ENCODE measurements at places on chromosomes 3 and 15. TPM values are rescaled to one million over a fixed set of nuclear protein-coding genes. Genes with fewer than 3 reads are reported as not detected.

GRCh38 chr3:183359036-183359435 lies 69.4 kb downstream of the MCF2L2 start:
- no peak for DNase-seq
- H3K27ac ChIP-seq: no peak overlapping the region
- H3K27me3 ChIP-seq: no peaks in the 10 kb centered on the region
- H3K36me3 ChIP-seq: no peaks in the 10 kb centered on the region
- no peaks in the 10 kb centered on the region for H3K4me1 ChIP-seq
- no peak overlapping the region for H3K4me3 ChIP-seq

DNA sequence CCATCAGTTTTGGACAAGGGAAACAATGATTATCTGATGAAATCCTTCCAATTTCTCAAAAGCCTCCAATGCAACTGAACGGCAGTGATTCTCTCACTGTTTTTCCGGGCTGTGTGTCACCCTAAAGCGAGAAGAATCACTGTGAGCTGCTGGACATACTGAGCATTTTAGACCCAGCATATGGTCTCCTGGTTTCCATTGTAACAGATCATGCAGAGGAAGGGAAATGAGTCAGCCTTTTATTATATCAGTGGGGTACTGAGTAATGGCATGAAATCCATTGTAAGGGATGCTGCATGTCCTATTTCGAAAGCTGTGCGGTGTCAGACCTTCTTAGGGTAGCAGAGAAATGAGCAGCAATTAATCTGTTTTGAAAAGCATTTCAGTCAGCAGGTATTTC lies 287.1 kb downstream of the IL5RA start:
- no peaks in the 10 kb centered on the region for H3K36me3 ChIP-seq
- no peak for DNase-seq
- H3K4me3 ChIP-seq: no peak overlapping the region
- no peaks in the 10 kb centered on the region for H3K4me1 ChIP-seq
- no peaks in the 10 kb centered on the region for H3K27me3 ChIP-seq
- H3K27ac ChIP-seq: no peak overlapping the region

DNA sequence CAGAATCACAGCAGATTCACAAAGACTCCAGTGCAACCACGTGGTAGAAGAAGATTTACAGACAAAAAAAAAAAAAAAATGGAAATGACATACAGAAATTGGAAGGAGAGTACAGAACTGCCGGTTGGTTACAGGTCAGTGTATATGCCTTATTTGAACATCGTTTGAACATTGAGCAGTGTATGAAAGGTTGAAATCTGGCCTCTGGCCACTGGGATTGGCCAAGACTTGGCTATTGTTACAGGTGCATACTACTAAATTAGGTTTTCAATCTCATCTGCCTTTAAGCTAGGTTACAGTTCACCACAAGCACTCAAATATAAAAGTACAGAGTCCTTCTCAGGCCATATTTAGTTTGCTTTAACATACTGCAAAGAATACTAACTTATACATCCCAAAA lies 59.8 kb downstream of the THBS1 start:
- DNase-seq: no peak
- no peak overlapping the region for H3K4me3 ChIP-seq
- H3K36me3 ChIP-seq: no peaks in the 10 kb centered on the region
- H3K27me3 ChIP-seq: no peaks in the 10 kb centered on the region

DNA sequence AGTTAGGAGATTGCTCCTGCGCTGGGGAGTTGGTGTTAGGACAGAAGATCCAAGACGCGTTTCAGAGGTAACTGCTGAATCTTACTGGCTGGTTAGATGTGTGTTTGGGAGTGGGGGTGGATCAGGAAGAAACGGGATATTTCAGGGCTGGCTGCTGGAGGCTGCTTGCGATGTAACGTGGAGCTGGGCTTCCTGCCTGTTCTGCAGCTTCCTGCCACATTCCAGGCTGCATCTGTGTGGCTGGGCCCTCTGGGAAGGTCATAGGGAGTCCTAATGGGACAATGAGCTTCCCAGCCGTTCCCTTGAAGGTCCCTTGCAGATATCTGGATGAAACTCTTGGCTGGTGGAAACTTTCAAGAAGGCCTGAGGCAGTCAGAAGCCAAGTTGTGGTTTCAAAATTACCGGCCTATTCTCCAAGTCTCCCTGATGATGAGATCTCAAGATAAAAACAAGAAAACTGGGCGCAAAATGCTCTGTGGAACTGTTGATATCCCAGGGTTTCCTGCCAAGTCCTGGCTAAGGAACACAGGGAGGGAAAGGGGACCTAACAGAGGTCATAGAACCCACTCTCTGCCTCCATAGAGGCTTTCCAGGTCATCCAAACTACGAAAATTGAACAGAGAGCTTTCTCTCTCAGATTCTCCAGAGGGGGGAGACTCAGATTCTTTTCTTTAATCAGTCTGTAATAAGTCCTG lies 67.0 kb downstream of the NOX5 start:
- H3K4me1 ChIP-seq: peaks cover 30% of the 10 kb centered on the region
- H3K36me3 ChIP-seq: no peaks in the 10 kb centered on the region
- peak overlapping the region; percentile 75 for H3K27ac ChIP-seq
- H3K27me3 ChIP-seq: no peaks in the 10 kb centered on the region
- no peak for DNase-seq

DNA sequence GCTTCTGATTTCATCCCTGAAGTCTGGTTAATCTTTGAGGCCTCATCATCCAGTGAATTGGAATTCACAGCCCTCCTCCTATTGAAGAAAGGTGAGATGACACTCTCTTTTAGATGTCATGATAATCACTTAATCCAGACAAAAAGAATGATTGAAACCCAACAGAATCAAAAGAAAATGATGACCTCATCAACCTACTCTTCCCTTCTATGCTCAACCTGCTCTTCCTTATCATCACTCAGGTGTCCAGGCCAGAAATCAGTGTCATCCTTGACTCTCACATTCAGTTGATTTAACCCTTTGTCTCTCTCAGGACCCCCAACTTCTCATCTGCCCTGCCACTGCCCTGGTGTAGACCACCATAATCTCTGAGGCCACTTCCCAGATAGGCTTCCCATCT lies 11.8 kb downstream of the PLA2G4E start:
- DNase-seq: no peak
- H3K27me3 ChIP-seq: no peaks in the 10 kb centered on the region
- no peaks in the 10 kb centered on the region for H3K4me1 ChIP-seq
- no peak overlapping the region for H3K27ac ChIP-seq
- H3K4me3 ChIP-seq: no peak overlapping the region

DNA sequence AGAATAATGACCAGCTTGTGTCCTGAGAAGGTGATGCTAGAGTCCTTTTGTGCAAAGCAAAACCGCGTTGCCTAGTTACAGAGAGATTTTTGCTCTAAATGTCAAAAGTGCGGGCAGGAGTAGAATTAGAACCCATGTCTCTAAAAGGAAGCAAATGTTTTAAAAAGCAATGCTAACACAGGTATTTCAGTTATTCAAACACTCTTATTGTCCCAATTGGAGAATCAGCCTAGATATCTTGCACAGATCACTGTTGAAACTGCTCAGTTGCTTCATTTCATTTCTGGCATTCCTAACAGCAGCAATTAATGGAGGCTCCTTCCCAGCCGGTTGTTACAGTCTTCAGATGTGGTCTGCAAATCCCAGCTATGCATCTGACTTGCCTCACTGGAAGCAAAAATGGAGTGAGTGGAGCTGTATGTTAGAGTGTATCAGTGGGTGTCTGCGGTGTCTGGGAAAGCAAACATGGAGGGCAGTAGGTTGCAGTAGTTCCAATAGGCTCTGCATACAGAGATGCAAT lies 55.6 kb upstream of the SEMA6D start:
- H3K4me1 ChIP-seq: no peaks in the 10 kb centered on the region
- no peaks in the 10 kb centered on the region for H3K27me3 ChIP-seq
- H3K27ac ChIP-seq: no peak overlapping the region
- H3K36me3 ChIP-seq: no peaks in the 10 kb centered on the region

DNA sequence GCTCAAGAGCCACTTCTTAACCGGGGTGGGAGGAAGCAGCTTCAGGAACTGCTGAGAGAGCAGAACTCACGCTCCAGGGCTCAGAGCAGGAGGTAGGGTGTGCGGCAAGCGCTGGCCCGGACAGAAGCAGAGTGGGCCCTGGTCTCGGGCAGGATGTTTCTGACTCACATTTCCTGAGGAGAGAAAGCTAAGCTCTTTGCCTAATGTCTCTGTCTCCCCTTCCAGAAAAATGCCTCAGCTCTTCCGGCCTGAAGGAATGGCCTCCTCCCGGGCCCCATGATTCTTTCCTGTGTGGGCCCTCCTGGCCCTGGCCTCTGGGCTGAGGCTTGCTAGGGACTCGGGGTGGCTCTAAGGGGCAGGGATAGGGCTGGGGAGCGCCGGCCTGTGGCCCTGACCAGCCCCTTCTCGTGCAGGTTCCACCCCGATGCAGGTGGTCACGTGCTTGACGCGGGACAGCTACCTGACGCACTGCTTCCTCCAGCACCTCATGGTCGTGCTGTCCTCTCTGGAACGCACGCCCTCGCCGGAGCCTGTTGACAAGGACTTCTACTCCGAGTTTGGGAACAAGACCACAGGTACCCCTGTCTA lies 4.1 kb upstream of the STAB1 start:
- no peak for DNase-seq
- no peaks in the 10 kb centered on the region for H3K27me3 ChIP-seq
- H3K4me1 ChIP-seq: peaks cover 62% of the 10 kb centered on the region
- peaks cover 72% of the 10 kb centered on the region for H3K36me3 ChIP-seq
- H3K4me3 ChIP-seq: no peak overlapping the region
- H3K27ac ChIP-seq: peak overlapping the region; percentile 63

DNA sequence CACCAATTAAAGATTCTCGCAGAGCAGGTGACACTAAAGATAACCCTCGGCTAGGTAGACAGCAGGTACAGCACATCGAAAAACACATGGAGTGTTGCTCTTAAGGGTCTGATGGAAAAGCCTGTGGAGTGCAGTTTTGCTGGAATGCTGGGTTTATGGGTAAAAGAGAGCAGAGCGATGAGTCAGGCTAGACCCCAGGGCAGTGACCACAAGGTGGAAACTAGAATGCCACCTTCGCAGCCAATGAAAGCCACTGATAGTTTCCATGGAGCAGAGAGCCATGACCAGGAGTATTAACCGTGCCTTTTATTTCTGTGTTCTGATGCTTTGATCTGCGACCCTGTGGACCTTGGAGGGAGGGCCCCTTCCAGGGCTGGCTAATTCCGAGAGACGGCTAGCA lies 149.8 kb downstream of the GABRB3 start:
- no peak overlapping the region for H3K27ac ChIP-seq
- H3K27me3 ChIP-seq: no peaks in the 10 kb centered on the region
- DNase-seq: no peak
- no peaks in the 10 kb centered on the region for H3K4me1 ChIP-seq
- H3K4me3 ChIP-seq: no peak overlapping the region

GRCh38 chr3:49657208-49657915 lies 16.8 kb upstream of the APEH start:
- H3K36me3 ChIP-seq: no peaks in the 10 kb centered on the region
- no peaks in the 10 kb centered on the region for H3K4me1 ChIP-seq
- H3K27ac ChIP-seq: no peak overlapping the region
- no peak for DNase-seq

DNA sequence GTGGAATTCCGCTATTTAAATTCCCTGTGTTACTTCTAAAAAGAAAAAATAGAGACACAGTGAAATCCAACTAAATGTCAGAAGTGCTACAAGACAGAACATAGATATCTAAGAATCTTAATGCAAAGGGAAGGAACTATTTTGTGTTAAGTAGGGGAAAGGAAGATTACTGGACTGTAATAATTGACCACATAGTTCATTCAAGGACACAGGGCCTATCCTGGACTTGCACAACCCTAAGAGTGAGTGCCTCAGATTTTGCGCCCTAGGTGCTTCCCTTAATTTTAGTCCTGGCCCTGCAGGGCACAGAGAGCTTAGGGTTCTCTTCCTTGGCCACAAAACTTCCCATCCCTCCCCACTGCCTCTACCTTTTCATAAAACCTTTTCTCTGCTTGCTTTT lies 3.5 kb upstream of the IL20RB start:
- no peaks in the 10 kb centered on the region for H3K27me3 ChIP-seq
- H3K4me3 ChIP-seq: no peak overlapping the region
- no peaks in the 10 kb centered on the region for H3K36me3 ChIP-seq
- peaks cover 34% of the 10 kb centered on the region for H3K4me1 ChIP-seq
- DNase-seq: no peak
- H3K27ac ChIP-seq: no peak overlapping the region

DNA sequence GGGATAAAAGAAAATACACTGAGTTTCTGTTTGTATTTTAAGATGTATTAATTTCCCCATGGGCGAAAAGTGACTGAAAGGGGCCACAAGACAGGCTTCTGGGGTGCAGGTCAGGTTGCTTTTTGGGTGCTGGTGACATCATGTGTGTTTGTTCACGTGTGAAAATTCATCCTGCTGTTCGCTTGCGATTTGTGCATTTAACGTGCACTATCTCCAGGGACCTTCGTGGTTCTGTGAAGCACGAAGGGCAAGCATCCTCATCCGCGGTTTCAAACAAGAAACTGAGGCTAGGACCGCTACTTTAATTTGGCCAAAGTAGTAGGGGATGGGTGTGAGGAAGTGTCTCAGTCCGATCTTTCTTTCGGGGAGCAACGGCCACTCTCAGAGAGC lies 1.6 kb upstream of the SMAD6 start:
- H3K4me1 ChIP-seq: peaks cover 34% of the 10 kb centered on the region
- no peaks in the 10 kb centered on the region for H3K27me3 ChIP-seq
- H3K27ac ChIP-seq: peak overlapping the region; percentile 39
- H3K36me3 ChIP-seq: no peaks in the 10 kb centered on the region

- H3K4me1 ChIP-seq: peaks cover 5% of the 10 kb centered on the region
- H3K4me3 ChIP-seq: no peak overlapping the region
- H3K27ac ChIP-seq: no peak overlapping the region
- DNase-seq: no peak
Measured at GRCh38 chr3:186119499-186119898, 10.6 kb upstream of the ETV5 start.

GRCh38 chr3:49877716-49878115 lies 8.0 kb upstream of the CAMKV start:
- H3K36me3 ChIP-seq: no peaks in the 10 kb centered on the region
- no peak for DNase-seq
- H3K4me1 ChIP-seq: peaks cover 7% of the 10 kb centered on the region
- H3K27me3 ChIP-seq: no peaks in the 10 kb centered on the region

DNA sequence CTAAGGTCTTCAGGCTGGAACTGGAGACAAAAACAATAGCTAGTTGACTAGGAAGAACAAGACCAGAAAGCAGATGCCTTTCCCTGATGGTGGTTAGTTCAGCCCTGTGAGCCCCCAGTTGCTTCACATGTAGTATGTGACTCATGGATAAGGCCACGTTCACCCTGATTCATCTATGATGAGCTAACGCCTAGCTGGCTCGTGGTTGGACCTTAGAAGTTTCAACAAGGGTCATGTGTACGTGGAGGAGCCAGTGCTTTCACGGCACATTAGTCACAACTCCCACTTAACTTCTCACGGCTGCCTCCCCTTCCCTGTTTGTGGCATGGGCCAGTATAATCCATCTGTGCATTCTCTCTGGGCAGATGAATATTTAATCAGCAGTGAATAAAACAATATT lies 20.6 kb downstream of the COL8A1 start:
- peak overlapping the region; percentile 29 for H3K27ac ChIP-seq
- no peaks in the 10 kb centered on the region for H3K36me3 ChIP-seq
- no peaks in the 10 kb centered on the region for H3K27me3 ChIP-seq
- no peaks in the 10 kb centered on the region for H3K4me1 ChIP-seq

- H3K27me3 ChIP-seq: no peaks in the 10 kb centered on the region
- no peak for DNase-seq
Measured at GRCh38 chr3:45414823-45415222, 26.4 kb downstream of the LARS2 start.

CHL1 gene
- 20.2 TPM for total RNA-seq

IP6K2 gene
- 56.3 TPM for total RNA-seq

GLDN gene
- 34.5 TPM for total RNA-seq

GJD2 gene
- not detected for total RNA-seq

ERC2 gene
- 1.5 TPM for total RNA-seq
